ENCODE measurements at places on chromosomes 1 and 21. TPM values are rescaled to one million over a fixed set of nuclear protein-coding genes. Genes with fewer than 3 reads are reported as not detected.
A peak's percentile ranks its signal among the peaks of the same experiment; 100 is the strongest.

DNA sequence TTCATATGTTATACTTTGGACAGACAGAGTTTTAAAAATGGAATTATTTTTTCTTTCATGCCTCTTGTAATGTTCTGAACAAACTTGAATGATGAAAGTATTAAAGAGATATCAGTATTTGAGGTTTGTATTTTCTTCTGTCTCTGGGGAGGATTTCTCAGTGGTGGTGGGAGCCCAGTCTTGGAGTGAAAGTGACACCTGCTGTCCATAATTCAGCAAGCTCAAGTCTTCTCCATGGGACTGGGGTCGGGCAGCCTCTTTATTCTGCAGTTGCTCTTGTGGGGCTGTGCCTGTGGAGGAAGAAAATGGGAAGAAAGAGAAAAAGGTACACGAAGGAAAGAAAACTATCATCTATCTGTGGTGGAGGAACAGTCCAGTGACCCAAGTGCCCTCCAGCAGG, 56.1 kb downstream of the SMYD2 start:
- no peak for ATAC-seq

OR14K1 gene
- not detected for total RNA-seq

- ATAC-seq: peak; percentile 94
Observed at GRCh38 chr1:23091545-23091944, 72.3 kb downstream of the KDM1A start.

- ATAC-seq: no peak
Observed at GRCh38 chr1:41439234-41439633, 45.2 kb downstream of the EDN2 start.

C2CD4D gene
- not detected for total RNA-seq

ITLN2 gene
- not detected for total RNA-seq

- peak; percentile 83 for ATAC-seq
Observed at GRCh38 chr21:40386294-40386911, 460.6 kb downstream of the DSCAM start.

- no peak for ATAC-seq
Observed at GRCh38 chr1:8870616-8871538, 7.6 kb downstream of the ENO1 start.

USH2A gene
- total RNA-seq: 0.45 TPM

- no peak for ATAC-seq
Observed at GRCh38 chr1:197451381-197451780, 183.3 kb downstream of the CRB1 start.

GRCh38 chr1:205013683-205014367, 29.2 kb upstream of the CNTN2 start:
- ATAC-seq: peak; percentile 53

TRNP1 gene
- 28.4 TPM for total RNA-seq

GRCh38 chr1:205749234-205750137, 496 bp downstream of the NUCKS1 start:
- peak; percentile 84 for ATAC-seq

DNA sequence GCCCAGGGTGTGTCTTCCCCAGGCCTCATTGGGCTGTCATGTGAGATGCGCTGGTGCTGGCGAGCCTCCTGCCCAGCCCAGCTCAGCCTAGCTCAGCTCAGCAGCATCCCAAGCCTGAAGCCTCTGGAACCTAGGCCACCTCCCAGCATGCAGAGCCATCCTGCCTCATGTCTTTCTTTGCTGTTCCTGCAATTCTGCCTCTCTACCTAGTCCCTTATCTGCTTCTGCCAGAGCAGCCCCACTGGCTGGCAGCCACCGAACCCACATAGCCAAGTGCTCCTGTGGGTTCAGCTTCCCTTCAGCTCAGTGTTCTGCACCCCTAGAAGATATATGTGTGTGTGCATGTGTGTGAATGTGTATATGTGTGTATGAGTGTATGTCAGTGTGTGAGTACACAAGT, 291.5 kb upstream of the VAMP3 start:
- ATAC-seq: peak; percentile 49

GRCh38 chr1:240706150-240706935, 94.4 kb upstream of the GREM2 start:
- ATAC-seq: peak; percentile 67

DNA sequence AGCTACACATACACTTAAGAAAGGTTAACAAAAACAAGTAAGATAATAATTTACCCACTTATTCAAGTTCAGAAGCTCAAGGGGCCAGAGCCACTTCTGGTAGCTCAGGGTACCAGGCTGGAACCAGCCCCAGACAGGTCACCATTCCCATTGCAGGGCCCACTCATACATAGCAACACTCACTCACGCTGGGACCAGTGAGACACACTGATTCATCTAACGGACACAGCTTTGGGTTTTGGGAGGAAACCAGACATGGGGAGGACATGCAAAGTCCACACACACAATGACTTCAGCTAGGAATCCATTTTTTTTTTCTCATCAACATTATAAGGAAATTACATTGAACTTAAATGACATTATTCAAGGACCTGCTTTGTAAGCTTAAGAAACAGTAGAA, 169.1 kb downstream of the ZC3H11B start:
- no peak for ATAC-seq

DNA sequence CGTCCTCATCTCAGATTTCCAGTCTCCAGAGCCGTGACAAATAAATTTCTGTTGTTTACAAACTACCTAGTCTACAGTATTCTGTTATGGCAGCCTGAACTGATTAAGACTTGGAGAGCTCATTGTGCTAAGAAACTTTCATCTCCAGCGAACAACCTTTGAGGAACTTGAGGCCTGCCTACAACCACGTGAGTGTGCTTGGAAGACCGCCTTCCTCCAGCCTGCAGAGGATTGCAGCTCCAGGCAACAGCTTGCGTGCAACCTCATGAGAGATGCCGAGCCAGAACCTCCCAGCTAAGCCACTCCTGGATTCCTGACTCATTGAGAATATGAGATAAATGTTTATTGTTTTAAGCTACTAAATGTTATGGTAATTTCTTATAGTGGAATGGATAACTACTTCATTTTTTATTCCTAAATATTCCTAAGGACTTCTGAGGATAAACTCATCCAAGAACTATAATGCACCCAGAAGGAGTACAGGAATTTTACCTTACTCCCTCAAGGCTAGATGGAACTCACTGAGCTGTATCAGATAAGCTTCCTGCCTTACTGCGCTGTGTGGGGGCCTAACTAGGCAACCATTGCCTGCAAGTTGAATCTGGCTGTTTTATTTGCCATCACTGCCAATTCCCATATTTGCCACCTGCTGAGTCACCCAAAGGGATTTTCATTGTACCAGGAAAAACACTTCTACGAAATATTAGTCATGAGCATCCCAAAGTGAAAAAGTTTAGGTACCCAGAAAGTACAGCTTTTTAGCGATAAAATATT, 17.6 kb downstream of the FAM177B start:
- no peak for ATAC-seq

- no peak for ATAC-seq
Observed at GRCh38 chr1:5551274-5551975, 440.8 kb downstream of the NPHP4 start.

ODR4 gene
- total RNA-seq: 26.4 TPM

GRCh38 chr1:197116156-197116555, 30.3 kb downstream of the ASPM start:
- no peak for ATAC-seq

CR1L gene
- total RNA-seq: not detected

TEKT2 gene
- 10.5 TPM for total RNA-seq

KCNJ9 gene
- 9.5 TPM for total RNA-seq

DNA sequence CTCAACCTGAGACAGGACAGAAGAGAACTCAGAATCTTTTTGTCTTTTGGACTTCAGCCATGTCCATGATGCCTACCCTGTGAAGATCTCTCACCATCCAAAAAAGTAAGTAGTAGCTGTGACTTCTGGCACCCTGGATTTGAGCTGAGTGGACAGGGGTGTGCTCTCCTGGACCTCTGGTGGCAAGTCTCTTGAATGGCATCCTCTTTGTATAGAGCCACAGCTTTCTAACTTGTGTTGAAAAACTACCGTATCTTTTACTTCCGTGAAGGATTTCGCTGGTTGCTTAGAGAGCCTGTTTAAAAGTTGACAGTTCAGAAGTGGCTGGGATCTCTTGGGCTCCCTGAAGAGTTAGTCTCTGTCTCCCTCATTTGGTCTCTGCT, 1.8 kb downstream of the MFN2 start:
- no peak for ATAC-seq

FCGR2B gene
- 0.73 TPM for total RNA-seq

DNA sequence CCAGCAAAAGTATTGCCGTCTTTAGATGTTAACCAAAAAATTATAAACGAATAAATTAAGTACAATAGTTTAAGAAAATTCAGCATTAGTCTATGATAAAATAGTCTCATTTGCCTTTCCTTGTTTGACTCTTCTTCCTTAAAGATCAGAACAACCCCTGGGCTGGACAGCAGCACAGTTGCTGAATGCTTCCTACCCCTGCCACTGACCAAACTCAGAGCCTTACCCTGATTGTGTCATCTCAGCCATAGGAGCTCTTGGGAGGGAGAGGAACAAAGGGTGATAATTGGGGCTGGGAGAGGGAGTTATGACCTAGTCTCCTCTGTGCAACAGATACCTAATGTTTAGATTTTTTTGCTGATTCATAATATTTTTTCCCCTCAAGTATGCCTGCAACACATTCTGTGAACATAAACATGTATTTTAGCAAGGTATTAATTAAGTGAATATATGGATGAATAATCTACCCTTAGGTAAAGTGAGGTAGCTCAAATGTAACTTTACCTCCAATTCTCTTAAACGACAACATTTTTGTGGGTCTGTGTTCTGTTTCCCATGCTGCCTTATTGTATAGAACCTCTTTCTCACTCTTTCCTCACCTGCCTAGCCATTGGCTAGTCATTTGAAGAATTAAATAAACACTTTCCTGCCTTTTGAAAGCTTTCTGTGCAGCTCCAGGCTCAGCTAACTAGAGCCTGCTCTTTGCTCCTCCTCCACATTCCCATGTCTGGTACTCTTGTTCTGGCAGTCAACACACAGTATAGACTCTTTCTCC, 46.1 kb downstream of the FGGY start:
- no peak for ATAC-seq

- no peak for ATAC-seq
Observed at GRCh38 chr1:94614996-94615395, 73.4 kb upstream of the F3 start.

DNA sequence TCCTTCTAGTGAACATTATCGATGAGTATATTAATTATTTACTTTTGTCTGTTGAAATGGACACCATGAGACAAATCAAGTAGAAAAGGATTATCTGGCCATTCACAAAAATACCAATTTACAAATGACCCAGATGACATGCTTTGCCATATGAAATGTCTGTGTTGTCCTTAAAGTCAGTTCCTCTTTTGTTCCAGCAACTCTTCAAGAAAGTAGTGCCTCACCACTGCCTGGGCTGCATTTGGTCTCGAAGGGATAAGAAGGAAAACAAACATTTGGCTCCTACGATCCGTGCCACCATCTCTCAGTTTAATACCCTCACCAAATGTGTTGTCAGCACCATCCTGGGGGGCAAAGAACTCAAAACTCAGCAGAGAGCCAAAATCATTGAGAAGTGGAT, 79.6 kb downstream of the RGL1 start:
- no peak for ATAC-seq

- no peak for ATAC-seq
Observed at GRCh38 chr1:45304311-45305081, 22.2 kb upstream of the HPDL start.

- ATAC-seq: peak; percentile 86
Observed at GRCh38 chr1:213687832-213688231, 299.9 kb upstream of the PROX1 start.

CD53 gene
- not detected for total RNA-seq

GRCh38 chr1:87464022-87464490, 135.4 kb downstream of the LMO4 start:
- no peak for ATAC-seq

DNA sequence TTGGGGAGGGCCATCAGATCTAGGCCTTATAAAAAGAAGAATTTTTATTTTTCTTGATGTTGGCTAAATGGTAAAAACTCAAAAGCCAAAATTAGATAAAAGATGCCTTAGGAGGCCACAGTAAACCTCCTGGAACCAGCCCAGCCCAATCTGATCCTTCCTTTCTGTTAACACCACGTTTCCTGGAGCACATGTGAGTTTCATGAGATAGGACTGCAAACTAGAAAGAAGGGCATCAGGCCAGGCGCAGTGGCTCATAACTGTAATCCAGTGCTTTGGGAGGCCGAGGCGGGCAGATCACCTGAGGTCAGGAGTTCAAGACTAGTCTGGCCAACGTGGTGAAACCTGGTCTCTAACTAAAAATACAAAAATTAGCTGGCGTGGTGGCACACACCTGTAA, 6.7 kb downstream of the HSF2BP start:
- ATAC-seq: no peak

DNA sequence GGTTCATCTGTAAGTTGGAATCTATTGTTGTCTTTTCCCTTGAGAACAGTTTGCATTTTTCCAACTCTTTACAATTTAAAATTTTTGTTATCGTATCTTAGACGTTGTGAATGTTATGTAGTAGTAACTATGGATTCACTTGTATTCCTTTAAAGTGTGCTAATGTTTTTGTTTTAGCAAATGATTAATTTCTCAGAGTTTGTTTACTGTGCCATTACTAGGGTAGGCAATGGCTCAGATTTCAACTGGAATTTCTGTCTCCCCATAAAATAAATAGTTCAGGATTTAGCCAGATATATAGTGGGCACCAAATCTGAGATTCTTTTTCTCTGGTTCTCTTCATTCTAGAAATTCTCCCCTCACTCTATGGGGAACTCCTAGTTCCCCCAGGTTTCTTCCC, 896.5 kb downstream of the PLA2G4A start:
- no peak for ATAC-seq

CNR2 gene
- not detected for total RNA-seq

GRCh38 chr1:15951341-15952153, 24.4 kb downstream of the ZBTB17 start:
- peak; percentile 18 for ATAC-seq

- ATAC-seq: no peak
Observed at GRCh38 chr1:153778051-153778823, 3.0 kb downstream of the SLC27A3 start.

GRCh38 chr1:26477446-26478152, 5.4 kb downstream of the HMGN2 start:
- no peak for ATAC-seq

DNA sequence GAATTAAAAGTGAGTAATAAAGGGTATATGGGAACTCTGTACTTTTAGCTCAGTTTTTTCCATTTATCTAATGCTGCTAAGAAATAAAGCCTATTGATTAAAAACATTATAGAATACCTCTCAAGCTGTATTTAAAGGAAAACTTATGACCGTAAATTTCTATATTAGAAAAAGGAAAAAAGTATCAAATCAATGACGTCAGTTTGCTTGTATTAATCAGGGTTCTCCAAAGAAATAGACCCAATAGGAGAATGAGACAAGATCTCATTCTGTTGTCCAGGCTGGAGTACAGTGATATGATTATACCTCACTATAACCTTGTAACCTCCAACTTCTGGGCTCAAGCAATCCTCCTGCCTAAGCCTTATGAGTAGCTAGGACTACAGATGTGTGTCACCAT, 15.4 kb upstream of the LRIF1 start:
- ATAC-seq: no peak

GRCh38 chr1:43444151-43444828, 9.4 kb downstream of the HYI start:
- ATAC-seq: no peak
